ENCODE measurements at places on chromosomes 12 and 14.

GRCh38 chr12:57552306-57552651 is 2.4 kb downstream of the KIF5A start:
- DNase-seq, result no peak

GRCh38 chr14:93094121-93094918 is 21.4 kb downstream of the ITPK1 start:
- no peak for DNase-seq

- DNase-seq, result no peak
Observed at GRCh38 chr12:31369712-31370521, 44.0 kb upstream of the SINHCAF start.

GRCh38 chr14:20846560-20846959 is 43.9 kb upstream of the RNASE1 start:
- DNase-seq, result no peak
